Activated CD4-positive, alpha-beta T cell treated with anti-CD3 and anti-CD28 coated beads, Interleukin-10, Interleukin-2, amounts not matched to agents 100 ng/mL and 50 ng/mL, durations not matched to agents 16 hours and 8 hours (primary cell): ENCODE measurements at places on chromosomes 1 and 21.
A peak's percentile ranks its signal among the peaks of the same experiment; 100 is the strongest.

DNA sequence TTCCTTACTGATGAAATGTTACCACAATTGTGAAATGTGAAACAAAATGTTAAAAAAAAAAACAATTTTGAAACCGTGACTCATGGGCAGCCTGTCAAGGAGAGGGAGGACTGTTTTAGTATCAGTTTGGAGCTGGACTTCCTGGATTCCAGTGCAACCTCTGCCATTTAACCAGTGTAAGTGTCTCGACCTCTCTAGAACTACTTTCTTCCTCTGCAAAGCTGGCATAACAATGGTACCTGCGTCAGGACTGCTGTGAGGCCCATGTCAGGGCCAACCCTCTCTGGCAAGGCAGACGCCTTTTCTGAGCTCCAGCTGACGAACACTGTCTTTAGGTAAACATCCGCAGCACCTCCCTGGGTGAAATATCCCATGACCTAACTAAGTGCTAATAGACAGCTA is 20.9 kb downstream of the URB1 start:
- DNase-seq, result peak; percentile 24

- no peak for DNase-seq
Observed at GRCh38 chr1:62870148-62870547, 86.2 kb downstream of the ATG4C start.

GRCh38 chr1:69651656-69652055 is 83.9 kb downstream of the LRRC7 start:
- DNase-seq, result no peak

- DNase-seq, result peak; percentile 21
Observed at GRCh38 chr21:26732432-26733221, 112.6 kb downstream of the ADAMTS1 start.

- no peak for DNase-seq
Observed at GRCh38 chr1:41401899-41402298, 40.7 kb downstream of the FOXO6 start.

DNA sequence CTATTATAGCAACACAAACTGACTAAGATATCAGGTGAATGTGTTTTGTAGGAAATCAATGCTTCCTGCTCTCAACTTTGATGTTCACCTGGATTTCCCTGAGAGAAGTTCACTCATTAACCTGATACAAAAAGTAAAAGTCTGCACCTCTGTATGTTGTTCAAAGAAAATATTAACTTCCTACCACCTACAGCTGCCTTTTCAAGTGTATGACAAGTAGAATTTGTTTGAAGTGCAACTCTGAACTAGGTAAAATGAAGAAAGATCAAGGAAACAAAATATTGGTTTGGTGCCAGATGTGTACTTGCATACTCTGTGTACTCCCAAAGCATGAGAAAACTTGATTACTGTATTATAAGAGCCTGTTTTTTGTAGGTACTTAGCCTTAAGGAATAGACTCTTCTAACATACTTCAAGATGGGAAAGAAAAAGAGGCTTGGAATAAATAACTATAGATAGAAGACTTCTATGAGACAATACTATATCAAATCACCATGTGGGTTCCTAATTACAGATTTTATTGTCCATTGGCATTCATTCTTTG is 193.4 kb downstream of the APP start:
- no peak for DNase-seq

GRCh38 chr1:183363972-183364371 is 54.2 kb downstream of the NMNAT2 start:
- no peak for DNase-seq

GRCh38 chr21:35046263-35046624 is 2.9 kb downstream of the RUNX1 start:
- DNase-seq, result no peak

DNA sequence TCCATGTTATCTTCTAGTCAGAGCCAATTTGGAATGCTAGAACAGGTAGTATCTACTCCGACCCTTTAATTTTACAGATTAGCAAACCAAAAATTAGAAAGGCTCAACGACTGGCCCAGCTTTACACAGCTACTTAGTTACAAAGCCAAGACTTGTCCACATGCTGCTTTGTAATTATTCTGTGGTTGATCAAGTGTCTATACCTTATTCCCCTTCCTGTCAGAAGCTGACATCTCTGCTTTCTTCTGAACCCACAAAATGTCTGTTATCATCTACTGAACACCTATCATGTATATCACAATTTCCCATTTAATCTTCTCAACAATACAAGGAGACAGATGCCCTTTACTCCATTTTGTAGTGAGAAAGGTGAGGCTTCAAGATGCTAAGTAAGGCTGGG is 15.6 kb downstream of the TGFBR3 start:
- DNase-seq, result no peak

- DNase-seq, result no peak
Observed at GRCh38 chr1:54653036-54653435, 11.4 kb downstream of the MROH7 start.

DNA sequence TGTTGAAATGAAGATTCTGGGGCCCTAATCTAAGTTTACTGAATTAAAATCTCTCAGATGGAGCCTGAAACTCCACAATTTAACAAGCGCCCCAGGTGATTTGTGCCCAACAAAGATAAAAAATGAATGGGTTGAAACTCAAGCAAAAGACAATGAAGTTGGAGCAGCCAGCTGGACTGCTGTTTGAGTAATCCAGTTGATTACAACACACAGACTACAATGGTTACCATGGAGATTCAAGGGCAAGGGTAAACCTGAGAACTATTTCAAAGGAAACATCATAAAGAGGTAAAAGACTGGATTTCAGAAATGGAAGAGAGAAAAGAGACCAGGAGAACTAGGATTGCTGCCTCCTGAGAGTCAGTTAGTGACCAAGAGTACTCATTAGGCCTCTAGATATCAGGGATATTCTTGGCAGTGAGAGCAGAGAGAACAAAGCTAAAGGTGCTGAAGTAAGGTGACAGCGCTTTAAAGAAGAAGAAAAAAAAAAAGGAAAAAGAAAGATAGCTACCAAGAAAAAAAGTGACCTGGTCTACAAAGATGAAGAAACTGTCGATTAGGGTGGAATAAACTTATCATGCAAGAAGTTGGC is 44.5 kb downstream of the LRRC53 start:
- no peak for DNase-seq

DNA sequence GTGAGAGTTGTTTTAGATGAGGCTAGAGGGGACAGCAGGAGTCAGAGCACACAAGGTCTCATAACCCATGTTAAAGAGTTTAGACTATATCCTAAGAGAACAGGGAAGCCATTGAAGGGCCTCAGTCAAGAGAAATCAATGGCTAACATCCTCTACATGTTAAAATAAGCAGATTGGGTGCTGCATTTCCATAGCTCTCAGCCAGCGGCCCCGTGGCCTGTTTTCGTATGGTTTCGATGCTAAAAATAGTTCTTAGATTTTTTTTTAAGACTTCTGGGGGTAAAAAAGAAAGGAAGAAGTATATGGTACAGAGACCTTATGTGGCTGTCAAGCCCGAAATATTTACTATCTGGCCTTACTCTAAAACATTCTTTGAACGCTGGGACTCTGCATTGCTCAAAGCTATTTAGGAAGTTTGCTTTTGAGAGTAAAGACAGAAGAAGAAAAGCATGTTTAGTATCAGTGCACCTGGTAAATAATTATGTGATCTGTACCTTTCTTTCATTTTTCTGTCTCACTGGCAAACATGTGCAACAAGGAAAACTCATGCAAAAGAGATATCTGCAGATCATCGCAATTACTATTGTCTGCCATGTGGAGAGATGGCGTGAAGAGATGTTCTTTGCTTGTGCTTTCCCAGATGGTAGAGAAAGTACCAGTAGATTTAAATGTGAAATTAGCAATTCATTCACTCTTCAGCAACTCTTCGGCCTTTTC is 8.4 kb downstream of the PDIK1L start:
- DNase-seq, result no peak

DNA sequence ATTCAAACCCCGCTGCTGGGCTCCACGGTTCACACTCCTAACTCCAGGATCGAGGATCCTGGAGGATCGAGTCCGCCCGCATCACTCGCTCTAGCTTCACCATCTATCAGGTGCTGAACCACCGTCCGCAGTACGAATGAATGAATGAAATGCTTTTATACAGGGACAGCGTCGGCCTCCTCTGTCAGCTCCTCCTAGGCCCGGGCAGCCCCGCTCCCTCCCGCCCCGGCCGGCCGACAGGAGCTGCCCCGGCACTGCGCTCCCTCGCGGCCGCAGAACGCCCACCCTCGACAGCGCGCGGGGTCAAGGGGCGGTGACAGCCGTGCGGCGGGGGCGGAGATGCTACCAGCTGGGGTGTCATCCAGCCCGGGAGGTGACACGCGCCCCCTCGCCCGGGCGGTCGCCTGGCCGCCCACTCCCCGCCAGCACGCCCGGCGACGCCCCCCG is 520 bp downstream of the ZBTB17 start:
- DNase-seq, result peak; percentile 83

GRCh38 chr1:175933801-175934200 is 190.4 kb upstream of the TNR start:
- DNase-seq, result no peak
